ENCODE measurements at places on chromosomes 13 and 19. TPM values are rescaled to one million over a fixed set of nuclear protein-coding genes. Genes with fewer than 3 reads are reported as not detected.

Gene ZFR2
- total RNA-seq = not detected

Gene SMAD9
- total RNA-seq = not detected

Gene SYNGR4
- total RNA-seq = not detected

Gene ANGPTL4
- total RNA-seq = 9.0 TPM

Gene CATSPERD
- total RNA-seq = not detected

Gene B9D2
- total RNA-seq = 12.9 TPM

Gene SOX1
- not detected for total RNA-seq

Gene CGB2
- total RNA-seq = not detected

Gene CCDC122
- total RNA-seq = 3.5 TPM

Gene SHISA7
- 0.12 TPM for total RNA-seq

Gene ICAM5
- 15.8 TPM for total RNA-seq

Gene METTL21C
- total RNA-seq = not detected

Gene UBE2L5
- not detected for total RNA-seq

Gene ZNF844
- total RNA-seq = 5.2 TPM

Gene TINCR
- total RNA-seq = not detected

Gene URAD
- not detected for total RNA-seq

Gene GPR18
- not detected for total RNA-seq

Gene EPN1
- 26.0 TPM for total RNA-seq

Gene ZNF575
- total RNA-seq = 0.20 TPM

Gene PSG4
- total RNA-seq = 3.3 TPM

Gene MIDN
- total RNA-seq = 4.1 TPM

Gene ZNF723
- total RNA-seq = 0.12 TPM

Gene DPY19L3
- 7.9 TPM for total RNA-seq

Gene CNMD
- not detected for total RNA-seq

Gene FUT1
- total RNA-seq = 0.78 TPM

Gene CYP4F8
- total RNA-seq = not detected

Gene GPC5
- total RNA-seq = not detected

Gene KRTDAP
- total RNA-seq = not detected

Gene SIGLECL1
- not detected for total RNA-seq

Gene SHC2
- total RNA-seq = not detected

Gene PARP4
- total RNA-seq = 57.7 TPM

Gene MAST1
- total RNA-seq = 0.10 TPM

Gene TIMM29
- total RNA-seq = 32.0 TPM

Gene TFPT
- total RNA-seq = 50.2 TPM

Gene DHDH
- total RNA-seq = not detected

Gene SPRY2
- 31.8 TPM for total RNA-seq

Gene CYP2A7
- total RNA-seq = not detected

Gene EPS8L1
- total RNA-seq = 8.5 TPM

Gene CACNG6
- total RNA-seq = 0.10 TPM

Gene ICAM4
- total RNA-seq = 0.24 TPM

Gene TUBA3C
- total RNA-seq = not detected

Gene KLK4
- total RNA-seq = not detected

Gene TMEM150B
- total RNA-seq = not detected

Gene CASP14
- 0.39 TPM for total RNA-seq

Gene ZNF835
- not detected for total RNA-seq

Gene ELSPBP1
- not detected for total RNA-seq

Gene KANK3
- total RNA-seq = not detected

Gene ERVK3-1
- total RNA-seq = 68.7 TPM
